ENCODE measurements at places on chromosomes 6 and 20.

GRCh38 chr20:52798124-52798523 is 174.0 kb upstream of the TSHZ2 start:
- no peak for DNase-seq

DNA sequence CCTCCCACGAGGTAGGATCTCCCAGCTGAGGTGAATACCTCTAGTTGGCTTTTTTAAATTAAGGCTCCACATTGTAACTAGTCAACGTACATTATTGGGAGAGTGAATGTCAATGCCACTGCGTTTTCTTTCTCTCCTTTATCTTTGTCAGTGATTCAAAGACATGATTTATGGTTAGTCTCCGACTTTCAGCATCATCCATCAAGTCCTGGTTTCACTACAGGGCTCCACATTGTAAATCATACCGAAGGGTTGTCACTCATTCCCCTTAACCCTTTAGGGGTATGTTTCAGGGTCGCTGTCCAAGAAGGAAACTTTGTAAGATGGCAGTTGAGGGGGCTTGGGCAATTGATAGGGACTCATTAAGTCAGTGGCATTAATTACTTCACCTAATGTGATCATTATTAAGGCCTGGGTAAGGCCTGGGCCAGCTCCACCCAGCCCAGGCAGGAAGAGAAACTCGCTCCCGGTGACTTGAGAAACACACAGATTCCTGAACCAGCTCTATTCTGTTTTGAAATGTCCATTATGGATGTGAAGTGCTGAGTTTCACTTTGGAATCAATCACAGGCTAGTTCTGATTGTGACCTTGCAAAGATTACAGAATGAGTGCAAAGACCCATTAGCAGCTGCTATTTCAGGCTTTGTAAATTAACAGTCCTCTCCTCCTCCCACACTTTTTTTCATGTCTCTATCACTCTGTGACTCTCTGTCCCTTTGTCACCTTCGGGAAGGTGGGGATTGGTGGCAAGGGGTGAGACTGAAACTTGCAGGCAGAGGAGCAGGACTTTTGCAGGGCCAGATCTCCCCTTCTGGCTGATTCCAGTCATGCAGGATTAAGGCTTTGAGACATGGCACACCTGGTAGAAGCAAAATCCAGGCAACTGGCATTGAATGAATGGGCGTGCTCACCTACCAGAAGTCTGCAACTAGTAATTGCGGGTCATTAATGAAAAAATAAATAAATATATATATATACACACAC is 222.4 kb downstream of the TSHZ2 start:
- DNase-seq, result no peak

DNA sequence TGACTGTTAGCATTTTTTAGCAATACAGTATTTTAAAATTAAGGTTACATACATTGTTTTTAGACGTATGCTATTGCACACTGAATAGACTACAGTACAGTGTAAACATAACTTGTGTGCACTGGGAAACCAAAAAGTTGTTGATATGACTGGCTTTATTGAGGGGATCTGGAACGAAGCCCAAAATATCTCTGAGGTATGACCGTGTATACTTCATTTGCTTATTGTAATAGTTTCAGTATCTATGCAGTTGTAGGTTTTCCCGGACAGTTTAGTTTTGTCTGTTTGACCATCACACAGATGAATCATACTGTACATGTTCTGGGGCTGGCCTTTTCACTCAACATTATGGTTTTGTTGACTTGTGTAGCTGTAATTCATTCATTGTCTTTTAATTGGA is 6.9 kb upstream of the ZBTB12 start:
- no peak for DNase-seq

- no peak for DNase-seq
Measured at GRCh38 chr6:99811636-99812035, 182.4 kb downstream of the MCHR2 start.

DNA sequence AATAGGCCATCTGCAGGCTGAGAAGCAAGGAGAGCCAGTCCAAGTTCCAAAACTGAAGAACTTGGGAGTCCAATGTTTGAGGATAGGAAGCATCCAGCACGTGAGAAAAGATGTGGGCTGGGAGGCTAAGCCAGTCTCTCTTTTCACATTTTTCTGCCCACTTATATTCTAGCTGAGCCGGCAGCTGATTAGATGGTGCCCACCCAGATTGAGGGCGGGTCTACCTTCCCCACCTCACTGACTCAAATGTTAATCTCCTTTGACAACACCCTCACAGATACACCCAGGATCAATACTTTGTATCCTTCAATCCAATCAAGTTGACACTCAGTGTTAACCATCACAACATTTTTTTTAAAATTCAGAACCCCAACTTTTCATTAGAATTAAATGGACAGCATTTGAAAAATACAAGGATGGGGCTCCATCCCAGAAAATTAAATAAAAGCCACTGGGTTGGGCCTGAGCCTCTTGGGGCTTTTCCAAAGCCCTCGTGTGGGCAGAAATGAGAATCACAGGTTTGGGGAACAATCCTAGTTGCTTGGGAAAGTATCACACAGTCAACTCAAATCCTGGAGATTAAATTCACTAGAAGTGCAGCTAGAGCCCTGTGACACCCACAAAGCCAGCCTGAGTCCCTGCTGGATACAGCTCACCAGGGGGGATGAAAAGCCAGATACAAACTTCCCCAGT is 2.2 kb downstream of the CLDN20 start:
- DNase-seq, result peak; percentile 7
